ENCODE measurements at places on chromosomes 12 and 14.

GRCh38 chr12:88546226-88546625, 34.0 kb downstream of the KITLG start:
- no peak for DNase-seq

GRCh38 chr14:32469388-32470160, 140.5 kb downstream of the AKAP6 start:
- DNase-seq: no peak

DNA sequence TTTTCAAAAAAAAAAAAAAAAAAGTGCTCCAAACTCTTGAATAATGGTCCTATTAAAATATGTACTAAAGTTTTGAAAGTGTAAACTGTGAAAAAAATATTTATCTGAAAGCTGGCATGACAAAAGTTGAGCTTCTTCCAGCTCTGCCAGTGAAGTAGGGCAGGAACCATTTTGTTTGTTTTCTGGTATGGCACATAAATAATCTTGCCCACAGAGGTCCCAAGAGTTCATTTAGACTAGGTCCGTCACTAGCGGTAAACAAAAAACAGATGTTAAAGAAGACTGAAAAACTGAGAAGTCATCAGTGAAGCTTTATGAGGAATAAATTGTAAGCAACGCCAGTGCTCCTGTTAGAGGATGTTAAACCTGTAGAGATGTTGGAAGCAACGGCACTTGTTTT, 7.0 kb downstream of the ERP27 start:
- DNase-seq: no peak

DNA sequence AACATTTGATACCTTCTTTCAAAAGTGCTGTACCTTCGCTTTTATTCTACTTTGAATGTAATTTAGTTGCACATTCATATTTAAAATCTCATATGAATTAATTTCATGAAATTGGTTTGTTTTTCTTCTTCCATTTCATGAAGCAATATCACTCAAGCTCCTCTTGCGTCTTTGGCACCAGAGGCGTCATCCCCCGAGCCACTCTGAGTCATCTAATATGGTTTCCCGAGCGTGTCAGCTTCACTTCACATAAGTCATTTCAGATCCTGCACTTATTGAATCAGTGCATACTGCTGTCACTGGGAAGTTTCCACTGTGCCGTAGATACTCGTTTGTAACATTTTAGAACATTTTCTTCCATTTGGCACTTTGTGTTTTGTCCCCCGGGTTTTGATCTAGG, 105.6 kb downstream of the SLC25A47 start:
- DNase-seq: no peak

- peak; percentile 26 for DNase-seq
Measured at GRCh38 chr14:21382886-21383847, 652 bp downstream of the SUPT16H start.

- DNase-seq: no peak
Measured at GRCh38 chr14:35861204-35861868, 35.2 kb downstream of the BRMS1L start.

GRCh38 chr12:27523305-27523641, 733 bp upstream of the PPFIBP1 start:
- no peak for DNase-seq

GRCh38 chr12:94207849-94208621, 59.7 kb downstream of the PLXNC1 start:
- peak; percentile 11 for DNase-seq

DNA sequence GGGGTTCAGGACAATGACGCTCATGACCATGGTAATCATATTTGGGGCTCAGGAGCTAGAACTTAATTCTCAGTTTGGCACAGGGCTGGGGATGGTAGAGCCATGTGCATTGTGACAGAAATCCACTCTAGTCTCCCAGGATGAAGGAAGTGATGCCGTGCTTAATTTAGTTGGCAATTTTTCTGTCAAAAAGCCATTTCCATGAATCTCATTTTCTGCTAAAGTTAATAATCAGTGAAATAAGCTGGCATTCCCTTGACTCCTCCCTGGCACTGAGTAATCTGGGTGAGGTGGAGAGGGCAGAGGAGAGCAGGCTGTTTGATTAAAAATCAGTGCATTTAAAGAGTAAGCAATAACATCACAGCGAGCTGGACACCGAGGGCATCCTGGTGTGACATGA, 45.0 kb upstream of the GPR68 start:
- DNase-seq: no peak

GRCh38 chr12:121404734-121405133, 4.8 kb downstream of the RNF34 start:
- no peak for DNase-seq

- no peak for DNase-seq
Measured at GRCh38 chr14:55313480-55313879, 42.3 kb downstream of the FBXO34 start.

- DNase-seq: no peak
Measured at GRCh38 chr12:97757481-97758193, 295.0 kb downstream of the RMST start.

GRCh38 chr14:62532181-62532580, 513.1 kb downstream of the KCNH5 start:
- no peak for DNase-seq

DNA sequence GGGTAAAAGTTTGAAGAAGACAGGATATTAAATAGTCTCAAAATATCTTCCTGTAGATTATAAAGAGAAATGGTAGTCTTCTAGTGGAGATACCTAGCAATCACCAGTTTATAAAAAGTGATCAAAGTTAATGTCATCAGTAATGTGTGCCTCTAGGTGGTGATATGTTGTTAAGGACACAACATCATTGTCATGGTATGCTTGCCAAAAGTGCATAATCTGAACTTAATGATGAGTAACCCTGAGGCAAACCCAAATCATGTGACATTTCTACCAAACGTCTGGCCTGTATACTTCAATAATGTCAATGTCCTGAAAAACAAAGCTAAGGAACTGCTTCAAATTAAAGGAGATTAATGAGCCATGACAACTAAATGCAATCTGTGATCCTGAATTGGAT, 214.7 kb downstream of the PHLDA1 start:
- no peak for DNase-seq

DNA sequence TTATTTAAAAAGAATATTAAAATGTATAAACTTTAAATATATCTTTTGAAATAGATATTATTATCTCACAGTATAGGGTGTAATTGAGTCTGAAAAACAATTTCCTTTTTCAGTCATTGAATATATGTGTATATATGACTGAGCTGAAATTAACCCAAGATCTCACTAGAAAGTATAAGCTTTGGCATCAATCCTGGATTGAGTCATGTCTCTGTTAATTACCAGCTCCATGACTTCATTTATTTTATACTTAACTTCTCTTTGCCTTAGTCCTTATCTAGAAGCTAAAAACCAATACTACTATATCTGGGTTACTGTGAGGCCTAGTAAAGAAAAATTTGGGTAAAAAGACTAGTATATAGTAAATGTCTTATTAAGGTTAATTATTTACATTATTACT, 1020.3 kb downstream of the LRFN5 start:
- no peak for DNase-seq

GRCh38 chr12:74985986-74986319, 223.7 kb downstream of the KCNC2 start:
- DNase-seq: no peak

- no peak for DNase-seq
Measured at GRCh38 chr12:16691624-16692023, 85.7 kb upstream of the LMO3 start.

GRCh38 chr14:60311417-60311816, 62.4 kb downstream of the PPM1A start:
- DNase-seq: no peak

- no peak for DNase-seq
Measured at GRCh38 chr12:40310211-40310610, 85.4 kb downstream of the LRRK2 start.

DNA sequence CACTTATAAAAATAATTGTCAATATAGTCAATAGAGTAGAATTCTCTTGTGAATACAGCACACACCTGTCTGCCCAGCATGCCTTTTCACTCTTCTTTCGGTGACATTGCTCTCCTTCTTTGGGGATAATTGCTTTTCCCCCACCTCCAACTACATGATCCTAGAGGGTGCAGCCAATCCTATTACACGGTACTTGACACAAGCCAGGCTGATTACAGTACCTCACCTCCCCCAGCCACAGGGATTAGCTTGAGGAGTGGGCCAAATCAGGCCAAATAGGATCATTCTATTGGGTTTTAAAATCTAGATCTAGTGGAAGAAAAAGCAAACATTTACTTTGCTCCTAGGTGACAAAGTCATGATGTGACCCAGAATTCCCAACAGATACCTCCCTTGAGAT, 16.8 kb upstream of the NFYB start:
- no peak for DNase-seq

DNA sequence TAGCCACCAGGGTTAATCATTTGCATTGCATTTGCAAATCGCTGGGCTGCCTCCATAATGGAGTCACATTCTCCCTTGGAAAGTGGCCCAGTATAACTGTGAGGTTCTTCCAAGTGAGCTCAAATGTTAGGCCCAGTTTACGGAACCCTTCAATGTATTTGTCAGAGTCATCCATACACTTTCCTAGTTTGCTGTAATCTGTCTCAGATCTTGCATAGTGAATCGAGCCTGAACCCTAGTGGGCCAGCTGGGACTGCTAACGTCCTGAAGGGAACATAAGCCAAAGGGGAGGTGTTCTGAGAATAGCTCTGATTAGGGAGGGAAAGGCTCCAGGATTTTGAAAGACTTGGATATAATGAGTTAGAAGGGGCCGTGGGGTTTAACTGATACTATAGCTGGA, 406.3 kb downstream of the SLC6A15 start:
- DNase-seq: no peak

DNA sequence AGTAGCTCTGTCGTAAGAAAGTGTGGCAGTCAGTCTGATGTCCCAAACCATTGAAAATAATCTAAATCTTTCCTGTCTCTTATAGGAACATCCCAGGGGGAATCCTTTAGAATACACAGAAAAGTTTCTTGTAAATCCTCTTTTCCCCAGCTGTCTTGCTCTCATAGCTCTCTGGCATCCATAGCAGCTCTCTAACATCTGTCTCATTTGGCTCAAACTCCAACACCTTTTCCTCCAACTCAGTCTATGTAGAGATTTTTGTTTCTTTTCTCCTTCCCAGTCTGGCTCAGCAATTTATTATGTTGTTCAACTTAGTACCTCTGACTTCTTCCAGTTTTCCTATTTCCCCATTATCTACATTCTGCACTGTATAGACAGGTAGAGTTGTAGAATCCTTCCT, 84.4 kb upstream of the NEDD1 start:
- DNase-seq: no peak

DNA sequence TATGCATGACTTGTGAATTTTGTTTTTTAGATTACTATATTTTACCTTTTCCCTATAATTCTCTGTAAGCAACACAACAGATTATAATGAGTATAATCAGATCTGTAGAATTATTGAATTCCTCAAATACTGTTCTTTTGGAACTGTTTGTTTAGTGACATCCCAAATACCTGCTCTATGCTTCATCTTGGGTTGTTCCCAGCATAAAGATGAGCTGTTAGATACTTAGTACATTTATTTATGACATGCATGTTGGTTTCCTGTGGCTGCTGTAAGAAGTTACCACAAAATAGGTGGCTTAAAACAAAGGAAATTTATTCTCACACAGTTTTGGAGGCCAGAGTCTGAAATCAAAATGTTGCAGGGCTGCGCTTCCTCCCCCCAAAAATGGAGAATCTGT, 78.4 kb downstream of the PTPRR start:
- DNase-seq: no peak

- DNase-seq: no peak
Measured at GRCh38 chr12:3743803-3744202, 9.1 kb downstream of the CRACR2A start.

DNA sequence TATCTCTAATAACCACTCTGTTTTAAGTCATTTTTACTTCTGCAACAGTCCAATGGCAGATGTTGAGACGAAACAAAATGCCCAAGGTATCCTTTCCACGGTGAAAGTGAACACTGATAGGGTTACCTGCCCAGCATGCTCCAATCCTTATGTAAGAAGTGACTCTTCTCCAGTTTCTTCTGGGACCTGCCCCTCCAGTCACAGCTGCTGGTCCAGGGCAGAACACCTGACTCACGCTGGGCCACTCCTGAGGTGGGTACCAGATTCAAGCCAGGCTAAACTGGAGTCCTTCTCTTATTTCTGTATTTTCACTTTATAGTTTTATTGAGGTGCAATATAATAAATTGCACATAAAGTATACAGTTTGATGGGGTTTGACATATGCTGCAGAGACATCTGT, 16.7 kb downstream of the NT5DC3 start:
- no peak for DNase-seq

GRCh38 chr12:47206450-47207339, 126.9 kb upstream of the AMIGO2 start:
- DNase-seq: no peak

- DNase-seq: no peak
Measured at GRCh38 chr14:32576088-32576795, 247.1 kb downstream of the AKAP6 start.

DNA sequence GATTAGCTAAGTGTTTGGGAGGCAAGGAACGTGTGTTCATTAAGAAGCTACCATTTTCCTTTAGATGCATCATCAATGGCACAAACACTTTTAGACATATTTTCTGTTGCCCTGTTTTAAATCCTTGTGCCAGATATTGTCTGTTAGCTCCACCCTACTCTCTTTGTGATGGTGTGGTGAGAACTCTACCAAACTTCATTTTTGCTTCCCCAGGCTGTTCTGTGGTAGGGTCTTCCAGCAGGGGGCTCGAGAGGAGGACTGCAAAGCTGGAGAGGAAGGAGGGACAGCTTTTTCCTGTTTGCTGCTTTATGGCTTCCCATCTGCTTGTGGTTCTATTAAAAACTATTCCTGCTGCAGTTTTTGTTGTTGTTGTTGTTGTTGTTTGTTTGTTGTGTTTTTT, 23.8 kb upstream of the STRAP start:
- DNase-seq: no peak

DNA sequence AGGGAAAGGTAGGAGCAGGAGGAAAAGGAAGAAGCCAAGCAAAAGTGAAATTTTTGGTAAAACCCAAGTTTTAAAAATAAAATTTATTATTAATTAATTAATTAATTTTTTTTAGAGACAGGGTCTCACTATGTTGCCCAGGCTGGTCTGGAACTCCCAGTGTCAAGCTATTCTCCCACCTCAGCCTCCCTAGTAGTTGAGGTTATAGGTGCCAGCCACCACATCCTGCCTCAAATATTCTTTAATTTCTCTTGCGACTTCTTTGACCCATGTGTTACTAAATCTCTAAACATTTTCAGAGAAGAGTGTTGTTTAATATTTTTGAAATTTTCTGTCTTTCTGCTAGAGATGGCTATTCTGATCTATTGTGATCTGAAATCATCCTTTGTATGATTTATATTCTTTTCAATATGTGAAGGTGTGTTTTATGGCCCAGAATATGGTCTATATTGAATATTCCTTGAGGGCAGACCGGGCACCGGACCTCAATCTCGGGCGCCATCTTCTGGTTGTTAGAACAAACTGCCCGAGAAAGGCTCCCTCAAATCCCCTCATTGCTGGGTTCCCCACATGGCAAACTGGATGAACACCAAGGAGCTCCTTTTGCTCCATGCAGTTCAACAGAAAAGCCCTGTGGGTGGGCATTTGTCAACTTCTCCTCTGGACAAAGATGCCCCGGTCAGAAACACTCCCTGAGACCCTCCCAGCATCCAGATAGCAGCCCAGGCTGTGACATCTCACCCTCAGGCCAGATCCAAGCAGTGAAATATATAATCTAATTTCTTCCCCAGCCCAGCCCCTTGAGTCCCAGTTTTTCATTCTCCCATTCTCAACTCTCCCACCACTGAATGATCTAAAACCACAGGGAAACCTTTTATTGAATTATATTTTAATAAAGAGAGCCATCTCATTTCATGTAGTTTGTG, 110.5 kb downstream of the ASCL4 start:
- no peak for DNase-seq
